ENCODE measurements at places on chromosomes 1 and 21.

DNA sequence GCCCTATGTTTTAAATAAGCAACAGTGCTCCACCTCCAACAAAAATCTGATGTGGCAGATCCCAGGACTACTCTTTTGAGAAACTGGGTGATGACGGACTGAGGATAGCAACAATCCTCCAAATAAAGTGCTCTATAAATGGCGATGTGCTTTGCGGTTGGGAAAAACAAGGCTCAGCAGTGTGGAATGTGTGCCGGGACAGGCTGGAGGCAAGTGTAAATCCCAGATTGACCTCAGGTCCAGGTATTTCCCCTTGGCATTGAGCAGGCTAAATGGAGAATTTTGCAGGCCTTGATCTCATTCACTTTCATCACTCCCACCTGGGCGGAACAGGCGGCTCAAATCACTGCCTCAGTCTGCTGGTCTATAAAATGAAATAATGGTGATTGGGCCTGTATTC lies 35.1 kb downstream of the LRRC42 start:
- no peak for DNase-seq

- DNase-seq, result no peak
These were observed 84.3 kb downstream of the CAPZB start for GRCh38 chr1:19400875-19401534.

- no peak for DNase-seq
These were observed 122.3 kb downstream of the C1orf21 start for GRCh38 chr1:184509105-184509504.

GRCh38 chr1:59731591-59731990 lies 83.2 kb upstream of the HOOK1 start:
- no peak for DNase-seq

GRCh38 chr21:31220575-31220974 lies 123.5 kb downstream of the TIAM1 start:
- DNase-seq, result no peak

GRCh38 chr21:17779496-17779895 lies 39.7 kb downstream of the C21orf91 start:
- DNase-seq, result no peak

GRCh38 chr1:67682659-67683197 lies 2.3 kb upstream of the GADD45A start:
- DNase-seq, result no peak

DNA sequence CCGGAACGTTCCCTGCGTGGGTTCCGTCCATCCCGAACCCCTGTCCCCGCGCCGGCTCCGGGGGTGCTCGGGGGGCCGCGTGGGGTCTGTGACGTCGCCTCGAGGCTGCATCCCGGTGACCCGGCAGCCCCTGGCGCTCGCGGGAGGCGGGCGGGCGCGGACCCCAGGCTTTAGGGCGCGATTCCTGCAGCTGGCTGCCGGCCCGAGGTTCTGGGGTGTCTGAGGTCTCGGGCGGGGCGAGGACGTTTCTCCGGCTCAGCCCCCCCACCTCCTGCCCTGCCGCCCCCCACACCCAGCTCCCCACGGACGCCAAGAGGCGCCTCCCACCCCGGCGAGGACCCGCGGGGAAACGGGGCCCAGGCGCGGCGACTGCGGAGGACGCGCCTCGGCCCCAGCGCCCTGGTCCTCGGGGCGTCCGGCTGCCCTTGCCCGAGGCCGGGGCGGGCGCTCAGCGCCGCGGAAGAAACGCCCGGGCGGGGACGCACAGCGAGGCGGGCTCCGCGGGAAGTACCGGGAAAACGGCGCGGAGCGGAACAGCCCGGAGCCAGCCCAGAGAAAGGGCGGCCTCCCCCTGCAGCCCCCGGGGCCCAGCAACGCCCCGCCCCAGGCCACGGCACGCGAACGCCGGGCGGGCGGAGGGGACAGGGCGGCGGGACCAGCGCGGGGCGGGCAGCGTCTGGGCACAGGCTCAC lies 1.3 kb upstream of the PCBP3 start:
- no peak for DNase-seq

DNA sequence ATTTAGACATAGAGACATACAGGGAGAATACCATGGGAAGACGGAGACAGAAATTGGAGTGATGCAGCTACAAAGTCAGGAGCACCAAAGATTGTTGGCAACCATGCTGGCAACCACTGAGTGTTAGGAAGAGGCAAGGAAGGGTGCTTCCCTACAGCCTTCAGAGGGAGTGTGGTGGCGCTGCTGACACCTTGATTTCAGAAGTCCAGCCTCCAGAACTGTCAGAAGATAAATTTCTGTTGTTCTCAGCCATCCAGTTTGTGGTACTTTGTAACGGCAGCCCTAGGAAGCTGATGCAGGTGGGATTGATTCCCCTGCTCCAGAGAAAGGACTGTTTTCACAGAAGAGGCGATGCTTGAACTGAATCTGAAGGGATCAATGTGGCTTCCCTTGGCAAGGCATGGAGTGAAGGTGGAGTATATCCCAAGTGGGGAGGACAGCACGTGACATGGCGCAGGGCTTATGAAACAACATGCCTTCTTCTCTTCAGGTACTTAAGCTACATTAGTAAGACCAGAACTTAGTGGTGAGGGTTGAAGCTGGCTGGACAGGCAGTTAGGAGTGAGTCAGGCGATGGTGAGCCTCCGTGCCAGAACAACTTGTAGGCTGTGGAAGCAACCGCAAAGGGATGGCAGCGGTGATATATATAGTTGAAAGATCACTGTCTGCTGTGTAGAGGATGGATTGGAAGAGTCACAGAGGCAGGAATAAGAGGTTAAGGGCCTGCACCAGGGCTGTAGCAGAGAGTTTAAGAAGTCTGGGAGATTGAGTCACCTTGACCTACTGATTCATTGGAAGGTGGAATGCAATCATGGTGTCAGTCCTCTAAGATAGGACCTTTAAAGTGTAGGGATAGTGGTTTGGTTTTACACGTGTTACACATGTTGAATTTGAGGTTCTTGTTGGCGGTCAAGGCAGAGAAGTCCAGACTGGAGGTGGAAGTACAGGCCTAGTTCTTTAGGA lies 2.1 kb downstream of the LEPR start:
- no peak for DNase-seq

All from stimulated activated CD4-positive, alpha-beta T cell treated with anti-CD3 and anti-CD28 coated beads, Interleukin-15, amount 100 ng/mL, for 24 hours (primary cell).